ENCODE measurements at places on chromosomes 2 and 18.

GRCh38 chr2:201966691-201967438, 66.8 kb upstream of the FZD7 start:
- DNase-seq, result no peak

DNA sequence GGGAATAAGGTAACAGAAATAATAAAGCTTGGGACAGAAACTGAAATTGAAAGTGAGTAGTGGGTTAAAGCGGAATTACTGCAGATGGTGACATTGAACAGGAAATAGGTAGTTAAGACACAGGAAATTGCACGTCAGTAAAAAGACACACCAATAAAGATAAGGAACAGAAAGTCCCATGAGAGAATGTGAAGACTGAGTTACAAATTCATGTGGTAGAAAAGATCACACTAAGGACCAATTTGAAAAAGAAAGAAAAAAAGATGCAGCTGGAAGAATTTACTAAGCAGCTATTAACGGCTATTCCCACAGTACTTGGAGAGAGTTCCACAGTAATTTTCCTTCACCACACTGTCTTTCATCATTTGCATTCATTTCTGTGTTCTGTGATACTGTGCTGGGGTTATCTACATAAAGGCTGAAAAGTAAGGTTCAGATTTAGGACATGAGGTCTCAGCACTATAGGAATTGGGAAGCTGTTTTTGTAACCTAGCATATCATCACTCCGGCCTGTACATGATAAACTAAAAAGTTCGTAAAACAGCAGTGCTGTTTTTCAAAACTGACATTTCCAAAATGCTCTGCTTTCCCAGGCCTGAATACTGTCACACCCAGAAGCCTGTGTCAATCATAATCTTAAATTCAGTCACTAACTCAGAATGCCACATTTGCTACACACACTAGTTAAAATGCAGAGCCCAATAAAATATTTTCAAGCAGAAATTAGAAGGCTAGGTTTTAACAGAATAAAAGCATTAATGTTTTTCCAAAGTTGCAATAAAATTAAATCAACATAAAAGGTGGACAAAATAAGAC, 42.9 kb downstream of the SRBD1 start:
- DNase-seq, result no peak

DNA sequence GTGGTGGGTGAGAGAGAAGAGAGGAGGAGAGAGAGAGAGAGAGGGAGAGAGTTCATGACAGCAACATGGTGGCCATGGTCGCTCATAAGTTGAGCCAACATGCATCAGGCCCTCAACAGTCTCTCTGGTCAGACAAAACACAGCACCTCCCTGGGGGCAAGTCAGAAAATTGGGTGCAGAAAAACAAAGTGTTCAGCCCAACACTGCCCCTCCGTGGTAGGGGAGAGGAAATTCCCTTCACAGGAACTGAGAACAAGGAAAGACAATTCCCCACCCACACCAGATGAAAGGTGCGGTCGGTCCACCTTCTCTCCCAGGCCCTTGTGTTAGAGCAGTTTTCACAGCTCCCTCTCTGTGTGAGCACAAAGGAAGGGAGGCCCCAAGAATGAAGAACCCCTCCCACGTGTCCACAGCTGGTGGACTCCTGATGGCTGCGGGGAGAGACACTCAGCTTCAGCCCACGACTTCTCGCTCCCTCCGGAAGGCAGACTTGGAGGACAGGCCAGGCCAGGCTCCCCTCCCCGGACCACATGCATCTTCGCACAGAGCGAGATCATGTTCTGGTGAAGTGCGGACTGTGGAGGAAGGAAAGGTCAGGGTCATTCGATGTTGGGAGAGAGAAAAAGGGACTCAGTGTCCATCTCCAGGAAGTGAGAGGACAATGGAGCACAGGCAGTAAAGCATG, 181.7 kb downstream of the ANAPC1 start:
- DNase-seq, result peak; percentile 45

- no peak for DNase-seq
These were observed 237.4 kb downstream of the LPIN1 start for GRCh38 chr2:11983870-11984269.

GRCh38 chr2:215931256-215931903, 82.0 kb downstream of the MREG start:
- peak; percentile 37 for DNase-seq

GRCh38 chr2:9071032-9071431, 67.5 kb upstream of the MBOAT2 start:
- no peak for DNase-seq

DNA sequence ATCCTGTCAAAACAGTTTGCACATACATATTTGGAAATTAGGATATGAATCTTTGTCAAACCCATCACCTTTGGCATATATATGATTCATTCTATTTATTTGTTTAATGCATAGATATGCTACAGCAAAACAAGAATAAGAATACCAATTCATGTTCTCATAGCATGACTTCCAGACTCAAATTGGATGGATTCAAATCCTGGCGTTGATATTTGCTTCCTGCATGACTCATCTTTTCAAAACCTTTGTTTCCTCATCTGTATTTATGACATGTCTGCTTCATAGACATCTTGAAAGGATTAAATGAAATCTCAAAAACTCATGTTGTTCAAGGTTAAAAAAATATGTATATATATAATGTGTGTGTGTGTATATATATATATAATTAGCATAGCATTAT, 261.3 kb downstream of the MBD5 start:
- no peak for DNase-seq

DNA sequence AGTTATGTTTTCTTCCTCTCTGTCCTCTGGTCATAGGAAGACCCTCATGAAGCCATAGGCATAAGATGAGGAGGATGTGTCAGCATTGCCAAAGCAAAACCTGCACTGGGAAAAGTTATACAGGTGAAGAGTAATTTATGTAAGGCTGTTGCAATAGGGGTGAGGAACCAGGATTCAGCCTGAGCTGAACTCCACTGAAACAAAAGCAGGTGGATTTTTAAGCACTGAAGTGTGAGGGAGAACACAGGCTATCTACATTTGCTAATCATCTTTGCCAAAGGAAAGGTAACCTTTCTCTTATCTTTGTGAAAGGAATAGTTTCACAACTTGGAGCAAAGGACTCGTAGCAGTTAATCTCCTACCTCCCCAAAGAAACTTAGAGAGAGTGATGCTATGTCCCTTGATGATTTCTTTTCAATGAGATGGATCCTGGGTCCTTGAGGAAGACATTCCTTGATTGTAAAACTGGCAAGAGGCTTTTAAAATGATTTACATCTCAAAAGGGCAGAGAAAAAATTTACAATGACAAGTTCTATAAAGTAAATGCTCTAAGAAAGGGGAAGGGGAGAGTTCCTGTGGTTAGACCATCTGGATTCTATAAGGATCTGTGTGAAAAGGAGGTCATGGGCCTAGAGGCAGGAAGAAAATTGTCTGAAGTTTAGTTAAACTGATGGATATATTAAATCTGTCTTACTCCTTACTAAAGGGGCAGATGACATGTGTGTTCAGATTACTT, 385.4 kb upstream of the CDH7 start:
- DNase-seq, result no peak

GRCh38 chr18:29156531-29156930, 979.6 kb upstream of the CDH2 start:
- DNase-seq, result no peak

DNA sequence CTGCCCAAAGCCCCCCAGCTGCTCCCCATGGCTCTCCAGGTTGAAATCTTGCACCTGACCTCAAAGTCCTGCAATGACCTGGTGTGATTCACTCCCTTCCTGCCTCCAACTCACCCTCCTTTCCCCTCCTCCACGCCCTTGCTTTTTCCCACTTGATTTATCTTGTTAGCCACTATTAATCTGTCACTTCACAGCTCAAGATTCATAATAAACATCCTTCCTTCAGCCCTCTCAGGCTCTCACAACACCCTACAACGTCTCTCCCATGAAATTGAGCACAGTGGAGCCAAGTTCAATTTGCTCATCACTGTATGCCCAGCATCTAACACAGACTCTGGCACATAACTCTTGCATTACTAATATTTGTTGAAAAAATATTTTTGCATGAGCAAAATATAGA, 85.6 kb upstream of the SLC35G4 start:
- DNase-seq, result no peak

GRCh38 chr2:235746257-235746934, 252.6 kb downstream of the AGAP1 start:
- DNase-seq, result peak; percentile 25

DNA sequence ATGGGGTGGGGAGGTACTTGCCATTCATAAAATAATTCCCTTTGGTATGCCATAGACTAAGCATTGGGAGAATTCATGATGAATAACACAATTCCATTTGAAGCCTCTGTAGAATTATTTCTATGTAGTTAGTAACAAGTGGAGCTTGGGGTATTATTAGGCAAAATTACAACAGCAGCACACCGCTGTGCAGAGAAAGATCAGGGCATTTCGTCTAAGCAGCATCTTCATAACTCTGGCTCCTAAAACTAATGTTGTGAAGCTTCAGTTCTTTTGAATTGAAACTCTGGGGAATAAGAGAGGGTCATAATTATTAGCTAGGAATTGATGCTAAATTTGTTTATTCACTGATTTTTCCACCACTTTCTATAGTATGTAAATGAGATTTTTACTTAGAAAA, 630.7 kb downstream of the DCC start:
- DNase-seq, result no peak

GRCh38 chr18:61842146-61842545, 50.7 kb downstream of the RNF152 start:
- no peak for DNase-seq

GRCh38 chr2:158493458-158493857, 36.7 kb downstream of the PKP4 start:
- DNase-seq, result no peak

GRCh38 chr2:165112133-165112573, 91.7 kb downstream of the SCN3A start:
- DNase-seq, result no peak

GRCh38 chr2:126921066-126921465, 22.4 kb downstream of the TEX51 start:
- no peak for DNase-seq

GRCh38 chr18:75218065-75218923, 7.7 kb downstream of the TSHZ1 start:
- DNase-seq, result no peak

GRCh38 chr18:23626451-23627279, 36.0 kb downstream of the ANKRD29 start:
- DNase-seq, result no peak

DNA sequence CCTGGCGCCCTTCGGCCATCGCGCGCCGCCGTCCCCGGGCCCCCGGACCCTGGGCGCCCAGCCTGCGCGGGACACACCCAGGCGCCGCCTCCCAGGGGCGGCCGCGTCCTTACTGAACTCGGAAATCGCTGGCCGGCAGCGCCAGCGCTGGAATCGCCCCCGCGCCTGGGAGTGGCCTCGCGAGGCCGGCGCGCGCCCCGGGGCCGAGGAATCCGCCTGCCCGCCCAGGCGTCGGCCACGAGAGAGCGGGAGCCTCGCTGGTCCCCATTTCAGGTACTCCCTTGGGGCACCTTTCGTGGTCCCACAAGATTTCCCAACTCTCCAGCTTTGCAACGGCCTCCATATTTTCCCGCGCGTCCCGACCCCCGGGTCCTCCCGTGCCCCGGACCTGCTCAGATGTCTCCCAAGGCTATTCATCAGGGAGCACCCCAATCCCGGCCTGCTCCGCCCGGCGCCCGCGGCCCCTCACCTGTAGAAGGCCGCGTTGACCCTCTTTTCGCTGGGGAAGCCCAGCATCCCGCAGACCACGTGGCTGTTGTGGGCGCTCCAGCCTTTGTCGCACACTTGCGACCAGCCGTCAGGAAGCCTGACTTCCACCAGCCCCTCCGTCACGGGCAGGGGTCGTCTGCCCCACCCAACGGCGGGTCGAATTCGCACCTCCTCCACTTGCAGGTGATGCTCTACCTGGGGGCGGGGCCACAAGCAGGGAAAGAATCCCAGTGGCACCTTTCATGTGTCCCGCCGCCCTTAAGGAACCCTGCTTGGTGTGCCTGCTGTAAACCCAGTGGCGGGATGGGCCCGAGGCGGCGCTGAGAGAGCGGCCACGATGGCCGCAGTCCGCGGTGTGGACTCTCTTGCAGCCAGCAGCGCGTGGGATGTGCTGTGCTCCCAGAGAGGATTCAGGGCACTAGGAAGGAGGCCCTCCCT, 4.6 kb downstream of the LOXL3 start:
- DNase-seq, result no peak

- DNase-seq, result no peak
These were observed 51.7 kb downstream of the VIT start for GRCh38 chr2:36748166-36748565.

GRCh38 chr2:186751790-186752189, 57.9 kb downstream of the FAM171B start:
- no peak for DNase-seq

DNA sequence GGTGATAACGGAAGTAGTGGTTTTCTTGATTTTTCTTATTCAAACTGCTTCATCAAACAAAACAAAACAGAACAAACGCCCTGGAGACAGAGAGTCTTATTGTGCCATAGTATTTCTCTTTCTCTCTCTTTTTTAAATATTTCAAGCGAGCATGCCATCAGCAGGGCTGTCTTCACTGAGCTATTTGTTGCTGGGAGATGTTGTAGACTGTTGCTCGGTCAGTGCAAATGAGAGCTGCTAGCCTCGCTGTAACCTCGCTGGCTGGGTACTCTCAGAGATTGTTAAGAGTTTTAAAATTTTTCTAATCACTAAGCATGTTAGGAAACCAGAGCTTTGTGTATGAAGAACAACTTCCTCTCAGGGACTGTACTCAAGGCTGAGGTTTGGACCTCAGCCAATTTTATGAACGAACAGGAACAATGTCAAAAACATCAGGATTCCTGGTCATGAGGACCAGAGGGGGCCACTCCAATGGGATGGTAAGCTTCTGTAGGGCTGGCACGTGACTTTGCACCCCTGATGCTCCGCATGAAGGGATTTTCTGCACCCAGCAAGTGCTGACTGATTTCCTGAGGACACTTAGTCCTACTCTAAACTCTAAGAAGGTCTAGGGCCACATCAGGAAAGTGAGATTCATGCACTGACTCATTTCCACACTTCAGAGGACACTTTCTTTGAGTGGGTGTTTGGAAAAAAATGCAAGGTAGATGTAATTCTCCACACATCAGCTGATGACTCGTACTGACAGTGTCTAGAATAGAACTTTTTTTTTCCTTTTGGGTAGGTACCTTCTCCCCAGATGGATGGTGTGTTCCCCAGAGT, 59.8 kb upstream of the IL1R1 start:
- DNase-seq, result peak; percentile 32

- DNase-seq, result no peak
These were observed 6.3 kb downstream of the GPR148 start for GRCh38 chr2:130735200-130735599.

DNA sequence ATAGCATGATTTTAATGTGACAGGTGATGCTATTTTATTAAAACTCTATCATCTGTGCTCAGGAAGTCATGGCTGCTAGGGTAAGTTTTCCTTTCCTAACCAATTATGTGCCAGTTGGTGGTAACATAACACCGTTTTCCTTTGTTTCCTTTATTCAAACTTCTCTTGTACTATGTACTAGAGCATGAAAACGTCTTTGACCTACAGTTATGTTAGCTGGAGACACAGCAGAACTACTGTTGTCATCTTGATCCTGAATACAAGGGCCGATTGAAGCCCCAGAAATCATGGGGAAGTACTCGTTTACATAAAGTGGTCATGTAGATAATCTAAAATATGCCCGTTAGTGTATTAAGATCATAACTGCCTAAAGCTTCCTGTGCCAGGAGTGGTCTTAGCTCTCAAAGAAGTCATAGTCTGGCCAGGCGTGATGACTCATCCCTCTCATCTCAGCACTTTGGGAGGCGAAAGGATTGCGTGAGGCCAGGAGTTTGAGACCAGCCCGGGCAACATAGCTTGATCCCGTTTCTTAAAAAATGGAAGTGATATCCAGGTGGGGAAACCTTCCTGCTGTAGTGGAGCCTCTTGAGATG, 20.5 kb downstream of the NEDD4L start:
- DNase-seq, result no peak

GRCh38 chr2:207156451-207157161, 9.1 kb downstream of the KLF7 start:
- no peak for DNase-seq
